ENCODE measurements at places on chromosomes 2 and 18.

- no peak for DNase-seq
Measured at GRCh38 chr18:26685438-26686157, 137.2 kb upstream of the KCTD1 start.

DNA sequence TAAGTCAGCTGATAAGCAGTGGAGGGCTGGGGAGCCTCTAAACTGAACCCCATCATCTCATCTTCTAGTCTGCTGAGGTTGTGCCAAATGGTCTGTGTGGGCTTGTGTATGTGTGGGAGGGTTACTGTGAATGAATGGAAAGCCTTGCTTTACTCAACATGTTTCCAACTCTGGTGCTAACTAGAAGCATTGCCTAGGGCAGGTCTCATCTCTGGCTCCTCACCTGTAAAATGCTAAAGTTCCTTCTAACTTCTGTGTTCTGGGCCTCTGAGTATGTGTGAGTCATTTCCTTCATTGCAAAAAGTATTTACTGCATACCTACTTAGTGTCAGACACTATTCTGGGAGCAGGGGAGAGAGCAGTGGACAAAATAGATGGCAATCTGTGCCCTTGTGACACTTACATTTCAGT is 1.3 kb downstream of the LIPG start:
- no peak for DNase-seq

DNA sequence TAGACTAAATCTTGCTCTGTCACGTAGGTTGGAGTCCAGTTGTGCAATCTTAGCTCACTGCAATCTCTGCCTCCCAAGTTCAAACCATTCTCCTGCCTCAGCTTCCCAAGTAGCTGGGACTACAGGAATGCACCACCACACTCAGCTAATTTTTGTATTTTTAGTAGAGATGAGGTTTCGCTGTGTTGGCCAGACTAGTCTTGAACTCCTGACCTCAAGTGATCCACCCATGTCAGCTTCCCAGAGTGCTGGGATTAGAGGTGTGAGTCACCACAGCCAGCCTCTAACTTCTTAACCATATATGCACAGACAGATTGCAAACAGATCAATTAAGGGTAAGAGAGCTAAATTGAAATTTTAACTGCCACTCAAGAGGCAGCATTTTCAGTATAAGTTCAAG is 22.1 kb upstream of the CNGA3 start:
- no peak for DNase-seq

- DNase-seq = no peak
Measured at GRCh38 chr2:237485304-237485703, 1.7 kb upstream of the MLPH start.

GRCh38 chr18:76490033-76490432 is 5.0 kb downstream of the ZNF516 start:
- no peak for DNase-seq

- no peak for DNase-seq
Measured at GRCh38 chr2:54908591-54908990, 141.7 kb downstream of the RTN4 start.

GRCh38 chr2:23418056-23418455 is 33.1 kb downstream of the KLHL29 start:
- DNase-seq = peak; percentile 18

DNA sequence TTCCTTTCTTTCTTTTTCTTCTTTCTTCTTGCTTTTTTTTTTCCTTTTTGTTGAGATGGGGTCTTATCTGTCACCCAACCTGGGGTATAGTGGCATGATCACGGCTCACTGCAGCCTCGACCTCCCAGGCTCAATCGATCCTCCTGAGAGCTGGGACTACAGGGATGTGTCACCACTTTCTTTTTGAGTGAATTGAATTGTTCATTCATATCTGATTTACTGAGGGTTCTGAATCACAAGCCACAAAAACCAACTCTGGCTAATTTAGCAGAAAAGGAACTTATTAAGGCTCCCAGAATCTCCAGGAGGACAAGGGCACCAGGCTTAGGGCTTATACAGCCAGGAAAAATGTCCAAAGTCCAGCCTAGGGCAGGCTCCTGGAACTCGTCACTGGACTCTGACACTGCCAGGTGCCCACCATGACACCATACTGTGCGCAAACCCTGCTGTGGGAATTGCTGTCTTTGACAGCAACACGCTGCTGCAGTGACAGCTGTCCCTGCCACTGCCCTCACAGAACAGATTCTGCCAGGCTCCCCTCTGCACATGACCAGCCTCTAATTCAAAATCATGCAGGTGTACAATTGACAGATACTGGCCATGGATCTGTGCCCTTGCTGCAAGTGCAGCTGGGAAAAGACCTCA is 42.9 kb upstream of the EML6 start:
- DNase-seq = no peak

GRCh38 chr2:19235308-19235707 is 123.1 kb downstream of the OSR1 start:
- no peak for DNase-seq

GRCh38 chr2:45259138-45259537 is 249.9 kb upstream of the SIX2 start:
- DNase-seq = no peak

- DNase-seq = no peak
Measured at GRCh38 chr18:49169037-49169521, 218.3 kb upstream of the SMAD7 start.

DNA sequence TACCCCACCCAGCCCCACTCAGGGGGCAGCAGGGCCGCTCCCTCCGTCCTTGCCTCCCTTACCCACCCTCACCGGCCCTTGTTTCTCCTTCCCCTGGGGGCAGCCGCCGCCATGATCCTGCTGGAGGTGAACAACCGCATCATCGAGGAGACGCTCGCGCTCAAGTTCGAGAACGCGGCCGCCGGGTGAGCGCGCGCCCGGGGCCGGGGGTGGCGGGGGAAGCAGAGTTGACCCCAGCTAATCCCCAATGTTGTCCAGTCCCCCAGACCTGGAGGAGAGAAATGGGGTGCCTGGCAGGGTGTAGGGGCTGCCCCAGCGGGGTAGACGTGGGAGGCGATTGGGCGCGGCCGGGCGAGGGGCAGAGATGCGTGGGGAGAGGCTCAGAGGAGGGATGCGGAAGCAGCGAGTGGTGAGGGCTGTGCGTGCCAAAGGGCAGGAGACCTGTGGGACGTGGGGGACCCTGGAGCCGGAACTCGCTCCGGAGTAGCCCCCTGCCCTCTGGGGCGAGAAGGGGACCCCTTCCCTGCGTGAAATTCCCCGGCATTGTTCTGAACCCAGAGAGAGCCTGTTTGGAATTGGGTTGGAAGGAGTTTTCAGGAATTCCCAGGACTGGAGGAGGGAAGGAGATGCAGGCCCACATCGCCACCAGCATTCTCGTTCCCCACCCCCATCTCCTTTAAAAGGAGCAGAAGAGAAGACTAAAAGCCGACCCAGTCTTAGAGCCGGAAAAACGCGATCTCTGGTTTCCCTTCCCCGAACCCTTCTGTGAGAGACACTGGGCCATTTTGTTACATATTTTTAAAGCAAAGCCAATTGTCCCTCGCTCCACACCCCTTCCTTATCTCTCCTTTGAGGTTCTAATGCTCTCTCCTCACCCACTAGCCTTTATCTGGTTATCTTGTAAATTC is 625 bp downstream of the ARPC2 start:
- DNase-seq = peak; percentile 74

DNA sequence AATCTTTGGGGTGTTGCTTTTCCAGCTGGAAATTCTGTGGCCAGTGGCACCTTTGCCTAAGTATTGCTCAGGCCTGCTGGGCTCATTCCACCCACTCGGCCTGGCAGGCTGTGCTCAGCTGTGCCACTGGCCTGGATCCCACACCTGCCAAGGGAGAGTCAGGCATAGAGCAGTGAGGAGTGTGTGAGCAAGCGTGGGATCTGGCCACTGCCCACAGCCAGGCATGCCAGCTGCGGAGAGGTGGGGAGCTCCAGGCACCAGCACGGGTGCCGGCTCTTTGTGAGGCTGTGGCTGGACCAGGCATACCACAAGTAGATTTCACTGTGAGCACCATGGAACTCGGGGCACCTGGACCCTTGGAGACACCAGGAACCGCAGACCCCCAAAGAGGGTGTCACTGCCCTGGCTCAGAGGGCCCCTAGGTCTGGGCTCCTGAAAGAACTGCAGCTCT is 118.1 kb upstream of the MAP2 start:
- DNase-seq = no peak

GRCh38 chr2:172251231-172251630 is 148.5 kb upstream of the DLX2 start:
- DNase-seq = no peak

DNA sequence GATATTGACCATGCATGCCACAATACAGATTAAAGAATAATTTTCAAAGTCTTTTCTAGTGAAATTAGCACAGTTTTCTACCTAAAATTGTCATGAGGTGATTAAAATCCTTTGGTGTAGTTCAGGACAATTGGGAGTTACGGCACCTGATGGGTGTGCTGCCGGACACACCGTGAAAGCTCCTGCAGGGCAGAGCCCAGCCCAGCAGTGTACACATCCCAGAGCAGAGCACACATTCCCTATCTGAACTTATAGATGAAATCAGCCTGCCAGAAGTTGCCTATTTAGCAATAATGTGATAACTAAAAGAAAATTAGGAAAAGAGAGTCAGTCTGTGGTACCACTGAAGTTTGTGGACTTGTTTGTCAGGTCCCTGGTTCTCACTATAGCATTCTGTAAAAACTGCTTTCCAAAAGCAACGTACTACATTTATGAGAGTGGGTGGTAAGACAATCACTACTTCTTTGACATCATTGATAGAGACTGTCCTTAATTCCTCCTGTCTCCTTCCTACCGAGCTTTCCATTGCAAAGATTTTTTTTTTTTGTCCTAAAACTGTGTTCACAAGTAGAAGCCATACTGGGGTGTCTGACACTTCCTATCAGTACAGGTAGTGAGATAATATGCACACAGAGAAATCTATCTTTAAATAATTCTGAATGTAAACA is 3.4 kb downstream of the CYTIP start:
- no peak for DNase-seq

DNA sequence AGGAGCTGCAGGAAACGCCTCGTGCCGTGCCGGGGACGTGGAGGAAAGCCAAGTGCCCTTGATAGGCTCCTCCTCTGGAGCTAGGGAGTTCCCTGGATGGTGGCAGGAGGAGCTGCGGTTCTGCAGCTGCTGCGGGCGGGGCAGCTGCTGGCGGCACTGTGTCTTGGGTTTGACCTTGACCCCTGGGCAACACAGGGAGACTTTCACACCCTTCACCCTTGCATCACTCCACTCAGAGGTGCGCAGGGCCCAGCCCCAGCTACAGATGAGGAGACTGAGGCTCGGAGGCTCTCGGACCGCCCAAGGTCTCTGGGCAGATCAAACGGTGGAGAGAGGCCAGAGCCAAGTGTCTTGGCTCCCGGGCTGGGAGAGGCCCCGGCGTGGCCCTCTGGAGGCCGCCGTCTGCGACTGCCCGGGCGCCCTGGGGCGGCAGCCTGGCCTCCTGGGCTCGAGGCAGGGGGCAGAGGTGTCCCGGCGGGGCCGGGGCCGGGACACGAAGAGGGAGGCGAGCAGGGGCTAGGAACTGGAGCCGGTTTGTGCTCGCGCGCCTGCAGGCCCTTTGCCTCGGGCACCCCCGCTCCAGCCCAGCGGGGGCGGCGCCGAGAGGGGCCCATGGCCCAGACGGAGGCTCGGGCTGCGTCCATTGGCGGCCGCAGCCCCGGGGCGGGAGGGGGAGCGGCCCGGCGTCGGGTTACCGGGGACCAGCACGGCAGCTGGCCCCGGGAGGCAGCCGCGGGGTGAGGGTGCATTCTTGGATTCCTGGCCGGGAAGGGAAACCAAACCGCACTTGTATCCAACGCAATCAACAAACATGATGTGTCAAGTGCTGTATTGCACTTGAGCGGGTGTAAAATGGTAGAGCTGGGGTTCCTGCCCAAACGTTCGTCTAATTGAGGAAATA is 129.6 kb upstream of the SLC1A4 start:
- DNase-seq = peak; percentile 81

DNA sequence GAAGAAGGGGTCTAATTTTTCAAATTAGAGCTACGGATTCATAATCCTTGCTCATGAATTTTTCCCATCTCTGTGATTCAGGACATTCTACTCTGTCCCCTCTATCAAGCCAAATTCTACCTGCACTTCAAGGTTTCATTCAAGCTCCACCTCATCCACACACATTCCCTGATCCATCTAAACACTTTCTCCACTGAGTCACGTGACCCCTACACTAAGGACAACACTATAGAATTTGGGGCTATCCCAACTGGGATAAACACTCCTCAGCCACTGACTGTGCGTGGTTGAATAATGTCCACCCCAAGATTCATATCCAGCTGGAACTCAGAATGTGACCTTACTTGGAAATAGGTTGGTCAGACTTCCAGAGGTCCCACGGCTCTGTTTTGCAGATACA is 159.9 kb upstream of the ACVR2A start:
- DNase-seq = no peak

DNA sequence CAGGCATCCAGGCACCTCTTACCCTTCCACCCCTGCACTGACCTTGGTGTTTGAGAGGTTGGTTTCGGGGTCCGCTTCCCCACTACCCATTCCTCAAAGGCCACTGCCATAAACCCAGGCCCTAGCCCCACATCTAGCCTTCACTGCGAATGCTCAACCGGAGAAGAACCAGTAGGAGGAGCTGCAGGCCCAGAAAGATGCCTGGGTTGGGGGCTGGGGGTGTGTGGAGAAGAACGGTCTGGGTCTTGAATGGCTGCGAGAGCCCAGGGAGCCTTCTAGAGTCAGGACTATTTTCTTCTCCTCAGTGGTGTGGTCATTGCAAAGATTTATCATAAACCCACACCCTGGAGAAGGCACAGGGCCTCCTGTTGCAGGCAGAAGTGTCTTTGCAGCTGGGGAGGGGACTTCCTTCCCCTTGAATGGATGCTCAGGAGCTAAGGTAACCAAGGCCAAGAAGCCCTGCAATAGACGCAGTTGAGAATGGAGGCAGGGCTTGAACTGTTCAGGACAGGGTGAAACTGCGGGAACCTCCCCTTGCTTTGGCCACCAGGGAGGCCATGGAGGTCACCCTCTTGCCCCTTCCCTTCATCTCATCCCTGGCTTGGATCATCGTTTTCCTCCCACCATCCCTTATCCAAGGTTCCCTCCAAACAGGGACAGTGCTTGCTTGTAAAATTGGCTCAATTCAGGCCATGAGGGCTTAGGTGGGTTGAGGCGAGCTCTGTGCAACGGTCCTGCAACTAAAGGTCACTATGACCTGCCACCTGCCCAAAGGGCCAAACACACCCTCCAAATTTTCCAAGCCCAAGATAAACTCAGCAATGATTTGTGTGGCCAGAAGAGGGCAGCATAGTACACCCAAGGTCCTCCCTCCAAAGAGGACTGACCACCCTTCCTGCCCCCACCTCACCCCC is 20.9 kb downstream of the THNSL2 start:
- no peak for DNase-seq

- no peak for DNase-seq
Measured at GRCh38 chr2:240350696-240351087, 84.8 kb upstream of the GPC1 start.

DNA sequence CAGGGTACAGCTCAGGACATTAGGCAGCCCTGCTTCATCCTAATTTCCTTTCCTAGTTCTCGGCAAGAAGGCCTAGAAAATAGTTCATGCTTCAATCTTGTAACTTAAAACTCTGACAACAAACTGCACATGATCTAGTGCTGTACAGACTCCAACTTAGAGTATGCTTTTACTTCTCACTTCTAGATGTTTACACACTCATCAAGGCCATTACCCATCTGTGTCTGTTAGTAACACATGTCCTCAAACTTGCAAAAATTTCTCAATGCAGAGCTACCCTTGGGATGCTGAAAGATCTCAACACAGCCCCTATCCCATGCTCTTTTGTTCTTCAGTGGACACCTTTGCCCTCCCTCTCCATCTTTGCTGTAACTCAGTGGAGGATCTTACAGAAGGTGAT is 252.0 kb downstream of the OSR1 start:
- no peak for DNase-seq

GRCh38 chr2:42974721-42975717 is 182.6 kb upstream of the HAAO start:
- peak; percentile 92 for DNase-seq
